ENCODE measurements at places on chromosomes 5 and 9. TPM values are rescaled to one million over a fixed set of nuclear protein-coding genes. Genes with fewer than 3 reads are reported as not detected.
A peak's percentile ranks its signal among the peaks of the same experiment; 100 is the strongest.

The SUSD3 gene
- 13.3 TPM for polyA plus RNA-seq

DNA sequence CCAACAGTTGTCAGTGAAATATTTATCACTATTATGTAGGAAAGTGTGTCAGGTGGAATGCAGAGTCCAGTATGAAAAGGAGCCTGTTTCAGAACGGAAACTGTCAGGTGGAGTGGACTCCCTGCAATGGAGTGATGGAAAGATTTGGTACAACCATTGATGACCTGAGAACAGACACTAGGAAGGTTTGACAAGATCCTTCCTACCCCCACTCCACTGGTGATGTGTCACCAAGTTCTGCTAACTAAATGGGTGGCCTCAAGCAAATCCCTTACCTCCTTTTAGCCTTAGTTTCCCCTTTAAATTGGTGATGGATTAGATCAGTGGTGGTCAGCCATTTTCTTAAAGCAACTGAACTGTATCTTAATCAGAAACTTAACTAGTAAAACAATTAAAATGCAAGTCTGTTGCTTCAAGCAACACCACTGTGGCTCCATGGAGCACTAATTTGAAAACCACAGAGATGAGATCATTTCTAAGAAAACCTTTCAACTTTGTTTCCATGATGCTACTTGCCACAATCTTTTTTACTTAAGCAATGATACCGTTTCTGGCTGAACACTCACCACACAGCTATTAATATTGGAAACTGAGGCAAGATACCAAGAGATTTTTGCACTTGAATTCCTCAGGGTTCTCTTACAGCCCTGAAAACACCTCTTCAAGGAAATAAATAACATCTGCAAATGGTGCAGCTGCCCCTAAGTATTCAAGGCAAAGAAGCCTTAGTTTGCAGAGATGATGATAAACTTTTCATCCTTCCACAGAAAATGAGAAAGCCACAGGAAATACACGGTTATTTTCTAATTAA, 140.6 kb downstream of the ERCC6L2 start:
- DNase-seq = no peak

DNA sequence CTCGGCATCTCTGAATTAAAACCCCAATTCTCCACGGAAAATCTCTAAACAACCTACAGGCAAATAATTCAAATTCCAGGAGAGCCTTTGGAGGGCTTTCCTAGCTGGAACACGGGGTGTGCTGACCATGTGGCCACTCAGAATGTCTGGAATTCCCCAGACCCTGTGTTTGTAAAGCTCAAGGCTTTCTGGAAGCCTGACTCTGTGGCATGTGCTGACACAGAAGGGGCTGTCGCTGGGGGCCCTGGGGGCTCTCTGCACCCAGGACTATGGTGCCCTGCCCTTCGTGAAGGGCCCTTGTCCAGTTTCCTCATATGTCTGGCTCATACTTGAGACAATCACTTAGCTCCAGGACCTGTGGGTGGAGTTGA, 29.0 kb upstream of the BOD1 start:
- DNase-seq = peak; percentile 75

GRCh38 chr9:127050591-127051001, 71.8 kb downstream of the ANGPTL2 start:
- DNase-seq = no peak

The PPIC gene
- polyA plus RNA-seq = 37.4 TPM

DNA sequence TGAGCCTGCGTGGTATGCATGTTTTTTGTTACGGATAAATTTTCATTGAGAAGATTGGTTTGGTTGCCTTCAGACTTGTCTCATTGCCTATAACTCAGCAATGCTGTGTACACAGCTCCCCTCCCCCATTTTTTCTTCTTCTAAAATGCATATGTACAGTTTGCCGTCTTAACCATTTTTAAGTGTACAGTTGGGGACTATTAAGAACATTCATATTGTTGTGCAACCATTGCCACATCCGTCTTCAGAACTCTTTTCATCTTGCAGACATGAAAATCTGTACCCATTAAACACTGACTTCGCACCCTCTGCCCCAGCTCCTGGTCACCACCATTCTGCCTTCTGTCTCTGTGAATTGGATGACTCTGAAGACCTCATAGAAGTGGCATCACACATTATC, 6.2 kb downstream of the EXOC3 start:
- DNase-seq = no peak

The RLN1 gene
- 0.37 TPM for polyA plus RNA-seq

The ADGRV1 gene
- 14.0 TPM for polyA plus RNA-seq

DNA sequence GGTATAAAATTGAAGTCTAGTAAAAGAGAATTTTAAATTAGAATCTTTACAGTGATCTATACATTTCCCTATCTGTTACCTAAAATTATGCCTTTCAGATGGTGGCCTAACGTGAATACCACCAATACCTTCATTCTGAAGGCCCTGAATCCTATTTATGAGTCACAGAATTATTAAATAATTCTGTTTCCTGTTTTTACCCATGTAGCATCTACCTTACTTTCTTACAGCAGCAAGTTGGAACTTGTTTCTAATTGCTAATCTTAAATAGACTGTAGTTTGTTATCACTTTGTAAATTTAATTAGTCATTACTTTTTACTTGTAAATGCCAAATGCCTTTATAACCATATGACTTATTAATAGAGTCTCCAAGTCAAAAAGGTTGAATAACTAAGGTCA, 135.0 kb downstream of the PDE4D start:
- no peak for DNase-seq

DNA sequence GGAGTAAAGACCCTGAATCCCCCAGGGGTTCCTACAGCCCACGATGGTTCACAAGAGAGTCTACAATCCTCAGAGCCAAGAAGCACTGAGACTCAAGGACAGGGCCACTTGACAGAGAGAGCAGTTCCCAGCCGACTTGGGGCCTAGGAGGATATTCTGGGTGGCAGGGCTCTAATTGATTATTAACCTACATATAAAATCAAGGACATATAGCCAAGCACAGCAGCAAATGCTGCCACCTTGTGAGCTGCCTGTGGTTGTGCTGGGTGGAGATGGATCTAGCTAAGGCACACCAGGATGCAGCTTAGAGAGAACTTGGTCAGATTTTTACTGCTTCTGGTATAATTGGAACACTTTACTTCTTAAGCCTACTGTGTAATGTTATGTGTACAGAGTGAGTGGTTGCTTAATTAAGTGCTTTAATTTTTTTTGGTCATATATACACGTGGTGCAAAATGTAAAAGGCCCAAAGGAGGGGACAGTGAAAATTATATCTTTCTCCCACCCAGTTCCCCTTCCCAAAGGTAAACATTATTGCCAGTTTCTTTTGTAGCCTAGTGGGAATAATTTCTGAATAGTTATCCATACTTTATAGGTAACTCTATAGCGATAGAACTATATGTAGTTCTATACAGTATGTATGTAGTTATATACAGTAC, 78.8 kb downstream of the F2RL2 start:
- peak; percentile 64 for DNase-seq

DNA sequence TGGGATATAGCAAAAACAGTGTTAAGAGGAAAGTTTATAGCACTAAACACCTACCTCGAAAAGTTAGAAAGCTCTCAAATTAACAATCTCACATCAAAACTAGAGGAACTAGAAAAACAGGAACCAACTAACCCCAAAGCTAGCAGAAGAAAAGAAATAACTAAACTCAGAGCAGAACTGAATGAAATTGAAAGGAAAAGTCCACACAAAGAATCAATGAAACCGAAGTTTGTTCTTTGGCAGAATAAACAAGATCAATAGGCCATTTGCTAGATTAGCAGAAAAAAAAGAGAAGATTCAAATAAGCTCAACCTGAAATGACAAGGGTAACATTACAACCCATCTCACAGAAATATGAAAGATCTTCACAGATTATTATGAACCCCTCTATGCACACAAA, 234.8 kb upstream of the ISL1 start:
- DNase-seq = no peak

- DNase-seq = no peak
These were observed 681 bp upstream of the ETF1 start for GRCh38 chr5:138543730-138544104.

GRCh38 chr9:12748016-12748415, 26.8 kb upstream of the LURAP1L start:
- no peak for DNase-seq

DNA sequence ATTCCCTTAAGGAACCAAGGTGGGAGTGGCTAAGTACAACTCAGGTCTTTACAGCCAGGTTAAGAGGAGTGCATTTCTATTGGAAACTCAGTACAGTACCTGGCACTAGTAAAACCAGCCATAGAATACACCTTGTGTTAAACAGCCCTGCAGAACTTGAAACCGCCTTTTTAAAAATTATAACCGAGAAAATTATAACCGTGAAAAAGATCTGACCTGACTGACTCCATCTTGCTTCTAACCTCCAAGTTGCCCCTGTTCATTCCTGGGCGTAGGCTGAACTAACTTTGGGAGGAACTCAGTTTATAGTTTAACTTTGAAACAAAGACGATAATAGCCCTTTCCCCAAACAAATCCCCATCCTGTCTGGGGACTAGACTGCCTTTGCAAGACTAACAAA, 132.3 kb downstream of the SUSD1 start:
- no peak for DNase-seq

The PCDHA10 gene
- 0.59 TPM for polyA plus RNA-seq

The C9orf43 gene
- 0.88 TPM for polyA plus RNA-seq

GRCh38 chr5:166618526-166618925, 1672.9 kb upstream of the WWC1 start:
- no peak for DNase-seq

GRCh38 chr5:15621094-15621493, 121.1 kb downstream of the FBXL7 start:
- no peak for DNase-seq

GRCh38 chr5:147175516-147176097, 59.2 kb upstream of the STK32A start:
- no peak for DNase-seq

GRCh38 chr5:138981131-138981530, 106.0 kb upstream of the LRRTM2 start:
- DNase-seq = no peak

DNA sequence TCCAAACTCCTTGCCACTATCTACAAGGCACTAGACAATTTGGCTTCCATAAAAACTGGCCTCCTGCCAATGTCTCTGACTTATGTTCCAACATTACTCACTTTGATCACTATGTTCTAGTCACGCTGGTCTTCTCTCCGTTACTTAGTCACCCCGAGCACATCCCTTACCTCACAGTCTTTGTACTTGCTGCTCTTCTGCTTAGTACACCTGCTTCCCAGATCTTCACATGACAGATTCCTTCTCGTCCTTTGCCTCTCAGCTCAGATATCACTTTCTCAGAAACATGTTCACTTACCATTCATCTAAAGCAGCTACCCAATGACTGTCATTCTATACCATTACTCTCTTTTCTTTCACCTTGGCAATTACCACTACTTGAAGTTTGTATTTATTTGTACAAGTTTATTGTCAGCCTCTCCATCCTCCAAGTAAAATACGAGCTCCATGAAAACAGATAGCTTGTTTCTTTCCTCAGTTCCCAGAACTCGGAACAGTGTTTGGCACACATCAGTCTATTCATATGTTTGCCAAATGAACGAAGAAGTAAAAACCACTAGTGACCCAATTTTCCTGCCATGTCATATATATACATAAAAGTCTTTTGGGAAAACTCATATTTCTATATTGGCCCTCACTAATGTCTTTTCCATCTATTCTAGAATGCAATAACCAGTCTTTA, 5.9 kb upstream of the SLC22A5 start:
- DNase-seq = no peak

DNA sequence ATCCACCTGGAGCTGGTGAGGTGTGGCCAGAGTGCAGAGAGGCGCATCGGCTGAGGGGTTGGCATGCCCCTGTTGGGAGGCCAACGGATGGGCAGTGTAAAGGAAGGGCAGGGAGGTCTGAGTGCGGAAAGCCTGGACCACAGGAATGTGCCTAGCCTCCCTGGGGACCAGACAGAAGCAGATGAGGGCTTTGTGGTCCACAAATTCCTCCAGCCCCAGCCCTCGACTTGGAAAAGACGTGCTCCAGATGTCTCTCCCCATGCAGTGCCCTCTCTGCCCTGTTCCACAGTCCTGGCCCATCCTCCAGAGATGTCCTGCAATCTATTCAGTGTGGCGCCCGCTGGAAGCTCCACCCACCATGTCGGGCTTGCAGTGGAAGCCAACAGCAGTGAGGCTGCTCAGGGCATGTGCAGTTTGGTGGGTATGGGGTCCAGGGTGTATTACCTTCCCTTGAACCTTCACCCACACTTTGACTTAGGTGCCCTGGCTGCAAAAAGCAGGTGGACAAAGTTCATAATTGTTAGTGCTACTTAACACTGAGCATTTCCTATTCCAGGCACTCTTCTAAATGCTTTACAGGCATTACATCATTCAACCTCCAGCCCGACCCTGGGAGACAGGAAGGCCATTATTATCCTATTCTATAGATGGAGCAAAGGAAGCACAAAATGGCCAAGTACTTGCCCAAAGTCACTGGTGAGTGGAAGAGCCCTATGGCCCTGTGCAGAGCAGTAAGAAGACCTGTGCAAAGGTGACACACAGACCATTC, 120.2 kb upstream of the SLC25A48 start:
- DNase-seq = no peak

GRCh38 chr5:113177225-113177624, 200.6 kb downstream of the DCP2 start:
- DNase-seq = no peak

- DNase-seq = no peak
These were observed 746.6 kb downstream of the TAF11L14 start for GRCh38 chr5:18380729-18381362.

DNA sequence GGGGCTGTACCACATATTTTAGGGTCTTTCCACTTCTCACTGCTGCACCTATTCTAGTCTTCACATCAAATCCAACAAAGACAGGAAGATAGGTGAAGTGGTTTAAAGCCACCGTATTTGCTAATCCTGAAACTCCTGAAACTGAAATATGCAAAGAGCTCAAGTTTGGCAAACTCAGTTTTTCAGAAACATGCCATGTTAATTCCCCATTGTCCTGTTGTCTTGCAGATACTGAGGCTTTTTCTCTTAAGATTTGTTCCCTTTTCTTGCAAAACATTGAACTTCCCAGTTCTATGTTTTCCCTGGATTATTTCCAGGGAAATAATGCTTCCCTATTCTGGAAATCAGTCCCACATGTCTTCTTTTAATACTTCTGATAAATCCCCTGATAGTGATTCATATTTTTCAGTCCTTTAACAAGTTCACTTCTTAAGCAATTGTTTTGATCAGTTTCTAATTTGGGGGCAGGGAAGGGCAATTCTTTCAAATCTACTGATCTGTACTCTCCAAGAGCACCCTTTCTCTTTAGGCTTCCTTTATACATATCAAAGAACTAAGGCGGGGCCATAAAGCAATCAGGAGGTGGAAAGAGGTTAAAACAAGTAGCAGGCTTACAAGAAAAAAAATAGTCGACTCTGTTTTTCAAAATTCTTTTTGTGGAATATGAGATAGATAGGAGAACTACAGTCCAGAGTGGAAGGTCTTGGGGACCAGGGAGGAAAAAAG, 648.5 kb downstream of the BNC2 start:
- no peak for DNase-seq

DNA sequence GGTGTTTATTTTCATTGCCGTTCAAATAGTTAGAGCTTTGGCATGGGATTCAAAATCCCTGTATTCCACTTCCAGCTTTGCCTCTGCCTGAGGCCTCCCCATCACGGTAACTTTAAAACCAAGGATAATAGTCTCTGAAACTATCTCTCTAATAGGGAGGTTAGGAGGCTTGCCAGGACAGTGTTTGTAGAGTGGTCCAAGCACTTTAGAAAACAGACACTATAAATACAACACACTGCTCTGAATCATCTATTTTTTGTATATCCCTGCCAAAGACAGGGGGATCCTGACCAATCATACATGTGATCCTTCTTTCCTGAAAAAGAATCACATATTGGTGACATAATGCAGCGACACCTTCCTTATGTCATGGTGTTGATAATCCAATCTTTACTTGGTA, 326.8 kb downstream of the BNC2 start:
- DNase-seq = no peak

- no peak for DNase-seq
These were observed 35.0 kb upstream of the HMHB1 start for GRCh38 chr5:143776951-143777350.
